ENCODE measurements at places on chromosomes 3 and 15.

DNA sequence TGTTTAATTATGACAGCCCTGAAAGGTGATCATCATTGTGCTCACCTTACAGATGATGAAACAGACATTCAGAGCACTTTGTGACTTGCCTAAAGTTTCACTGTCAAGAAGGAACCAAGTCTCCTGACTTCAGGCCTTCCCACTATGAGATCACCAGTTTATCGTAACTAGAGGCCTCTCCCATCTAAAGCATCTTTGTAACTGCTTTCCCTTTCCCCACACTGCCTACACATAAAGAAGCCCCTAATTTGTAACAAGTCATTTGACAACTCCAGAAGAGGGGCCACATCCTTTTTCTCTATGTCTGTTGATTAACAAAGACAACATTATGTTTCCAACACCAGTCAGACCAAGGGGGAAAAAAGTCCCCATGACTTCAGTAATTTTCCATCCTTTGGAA, 1.1 kb downstream of the KLHL6 start:
- DNase-seq = peak; percentile 79

- DNase-seq = no peak
These were observed 55.3 kb downstream of the SLC28A2 start for GRCh38 chr15:45307230-45307924.

DNA sequence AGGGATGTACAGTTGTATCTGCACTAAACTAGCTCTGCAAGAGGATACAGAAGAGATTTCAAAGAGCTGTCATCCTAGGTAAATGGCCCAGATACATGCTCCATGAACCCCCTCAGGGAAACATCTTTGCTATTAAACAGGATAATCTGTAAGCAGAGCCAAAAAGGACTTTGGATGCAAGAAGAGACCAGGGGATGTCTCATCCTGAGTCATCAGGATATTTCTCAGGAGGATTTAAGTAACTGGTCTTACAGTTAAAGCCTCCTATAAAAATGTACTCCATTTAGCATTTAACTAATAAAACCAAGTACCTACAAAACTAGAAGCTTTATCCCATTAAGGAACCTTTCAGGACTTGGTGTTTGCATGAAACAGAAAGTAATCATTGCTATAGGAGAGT, 48.2 kb upstream of the PHLDB2 start:
- DNase-seq = no peak

DNA sequence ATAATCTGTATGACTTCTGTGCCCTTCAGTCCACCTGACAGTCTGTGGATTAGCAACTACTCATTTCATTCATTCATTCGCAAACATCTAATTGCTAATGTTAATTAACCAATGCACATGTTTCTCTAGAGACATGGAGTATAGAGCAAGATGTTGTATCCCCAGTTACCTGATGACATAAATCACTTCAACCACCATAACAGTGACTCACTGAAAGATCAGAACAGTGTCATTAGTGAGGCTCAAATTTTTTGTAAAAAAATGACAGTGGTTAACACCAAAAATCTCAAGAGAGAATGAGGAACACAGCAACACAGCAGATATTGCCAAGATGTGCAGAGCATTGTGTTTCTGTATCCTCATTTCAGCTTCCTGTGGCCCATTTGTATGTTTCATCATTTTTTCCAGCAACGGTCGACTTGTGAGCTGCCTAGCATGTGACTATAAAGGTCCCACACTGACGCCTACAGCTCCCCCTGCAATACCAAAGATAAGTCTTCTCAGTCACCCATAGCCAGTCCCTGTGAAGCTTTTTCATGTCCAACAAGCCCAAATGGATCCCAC, 3.7 kb upstream of the PLD1 start:
- peak; percentile 79 for DNase-seq

- DNase-seq = no peak
These were observed 427 bp upstream of the RNF111 start for GRCh38 chr15:58987036-58987435.

- no peak for DNase-seq
These were observed 1154.8 kb downstream of the NSUN3 start for GRCh38 chr3:95217661-95218060.

GRCh38 chr3:3783210-3783609, 16.0 kb upstream of the LRRN1 start:
- no peak for DNase-seq
